GM04504 (cell line): ENCODE measurements at places on chromosomes 12 and 14.

DNA sequence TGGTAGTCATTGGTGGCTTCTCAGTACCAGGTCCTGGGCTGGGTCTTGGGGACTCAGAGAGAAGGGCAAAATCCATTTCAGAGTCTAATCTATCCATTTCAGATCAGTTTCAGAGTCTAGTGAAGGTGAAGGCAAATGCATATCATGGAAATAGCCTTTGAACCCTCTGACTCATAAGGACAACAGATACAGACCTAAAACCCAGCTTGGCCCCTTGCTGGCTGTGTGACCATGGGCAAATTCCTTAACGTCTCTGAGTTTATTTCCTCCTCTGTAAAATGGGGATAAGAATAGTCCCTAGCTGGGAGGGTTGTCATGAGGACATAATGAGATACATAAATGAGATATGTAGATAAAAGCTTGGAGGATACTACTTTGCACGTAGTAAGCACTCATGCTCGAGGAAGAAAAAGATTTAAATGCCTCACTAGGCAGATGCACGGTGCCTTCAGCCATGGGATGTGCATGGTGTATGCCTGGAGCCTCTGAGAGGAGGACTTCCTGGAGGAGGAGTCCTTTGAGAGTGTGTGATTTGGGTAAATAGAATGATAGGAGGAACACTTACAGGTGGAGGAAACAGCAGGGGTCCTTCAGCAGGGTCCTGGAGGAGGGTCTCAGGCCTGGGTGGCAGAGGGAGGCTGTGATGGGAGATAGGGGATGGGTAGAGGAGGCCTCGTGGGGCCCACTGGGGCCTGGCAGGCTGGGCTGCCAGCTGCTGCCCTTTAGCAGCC is 8.0 kb downstream of the DTX1 start:
- DNase-seq = no peak

- DNase-seq = no peak
Measured at GRCh38 chr12:111396726-111397445, 8.8 kb upstream of the SH2B3 start.

DNA sequence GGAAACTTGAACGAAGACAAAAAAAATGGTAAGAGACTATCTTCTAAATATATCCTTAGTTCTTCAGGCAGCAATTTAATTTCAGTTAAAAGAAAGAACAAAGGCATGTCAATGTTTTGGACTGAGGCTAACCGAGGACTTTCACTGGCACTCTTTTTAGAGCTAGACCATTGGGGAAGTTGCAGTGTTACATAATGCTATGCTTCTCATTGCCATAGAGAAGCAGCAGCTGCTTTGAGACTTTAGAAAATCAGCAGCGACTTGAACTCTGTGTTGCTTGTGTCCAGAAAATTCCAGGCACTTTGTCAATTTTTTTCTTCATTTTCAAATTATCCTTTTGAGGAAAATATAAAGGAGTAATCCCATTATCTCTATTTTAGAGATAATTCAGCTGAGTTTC is 964.2 kb downstream of the NRXN3 start:
- no peak for DNase-seq

- no peak for DNase-seq
Measured at GRCh38 chr12:47757840-47758583, 668 bp downstream of the RAPGEF3 start.

DNA sequence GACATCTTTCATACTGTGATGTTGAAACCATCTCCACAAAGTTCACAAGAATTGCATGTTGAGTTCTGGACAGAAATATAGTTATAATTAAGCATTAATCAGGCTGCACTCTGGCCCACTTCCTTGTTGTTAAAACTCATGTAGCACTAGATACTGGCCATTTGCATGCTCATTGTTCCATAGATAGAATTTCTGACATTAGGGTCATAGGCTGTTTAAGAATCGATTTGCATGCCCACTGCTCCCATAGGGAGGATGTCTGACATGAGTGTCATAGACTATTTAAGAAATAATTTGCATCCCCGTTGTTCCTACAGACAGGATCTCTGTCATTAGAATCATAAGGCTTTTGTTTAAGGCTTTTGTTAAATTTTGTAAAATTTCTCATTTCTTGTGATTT is 50.2 kb downstream of the MYF5 start:
- no peak for DNase-seq

GRCh38 chr12:4320497-4320852 is 538 bp upstream of the TIGAR start:
- DNase-seq = no peak

DNA sequence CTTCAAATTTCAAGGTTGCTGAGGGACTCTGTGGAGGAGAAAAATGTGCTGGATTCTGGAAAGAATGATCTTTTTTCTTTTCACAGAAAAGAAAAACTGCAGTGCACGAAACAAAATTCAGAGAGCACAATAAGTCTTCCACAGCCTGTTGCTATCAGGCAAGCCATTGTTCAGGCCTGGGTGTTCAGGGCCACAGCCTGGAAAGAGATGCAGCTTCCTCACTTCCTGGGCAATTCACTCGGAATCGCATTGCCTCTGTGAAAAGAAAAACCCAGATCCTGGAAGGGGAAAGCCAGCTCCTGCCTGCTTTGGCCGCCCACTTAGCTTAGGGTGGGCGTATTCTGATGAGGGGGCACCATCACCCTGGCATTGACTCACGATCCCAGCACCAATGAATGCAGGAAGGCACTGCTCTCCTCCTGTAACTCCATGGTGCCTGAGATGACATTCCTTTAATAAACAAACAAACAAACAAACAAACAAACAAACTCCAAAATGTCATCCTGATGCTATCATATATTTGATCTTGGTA is 863.9 kb downstream of the BCL11B start:
- DNase-seq = no peak

DNA sequence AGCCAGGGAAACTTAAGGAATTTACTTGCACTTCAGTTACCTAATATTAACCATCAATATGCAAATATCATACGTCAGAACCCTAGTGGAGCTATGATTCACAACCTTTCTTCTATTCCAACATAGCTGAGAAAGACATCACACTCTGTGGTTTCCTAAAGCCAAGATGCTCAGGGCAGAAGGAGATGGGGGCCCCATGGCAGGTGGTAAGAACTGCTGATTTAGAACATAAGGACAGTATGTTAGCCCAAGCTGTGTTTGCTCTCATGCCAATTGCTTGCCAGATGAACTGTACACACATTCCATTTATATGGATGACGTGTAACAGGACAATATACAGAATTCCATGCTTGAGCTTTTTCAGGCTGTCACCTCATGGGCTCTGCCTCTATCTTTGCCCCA is 34.6 kb downstream of the HECTD4 start:
- no peak for DNase-seq

DNA sequence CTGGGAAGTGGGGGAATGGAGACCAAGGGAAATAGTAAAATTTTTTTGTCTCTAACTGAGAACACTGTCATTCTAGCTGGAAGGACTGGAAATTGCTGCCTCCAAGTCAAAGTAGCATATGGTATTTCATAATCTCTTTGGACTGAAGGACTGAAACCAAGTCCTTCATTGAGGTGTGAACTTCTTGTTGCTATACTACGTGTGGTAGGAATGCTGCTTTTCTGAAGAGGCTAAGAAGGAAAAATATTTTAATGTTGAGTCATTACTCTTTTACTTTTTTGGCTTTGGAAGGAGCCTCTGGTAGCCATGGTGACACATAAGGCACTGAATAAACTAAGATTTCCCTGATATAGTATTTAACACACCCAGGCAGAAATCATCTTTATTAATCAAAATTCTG is 465.4 kb downstream of the NPAS3 start:
- peak; percentile 86 for DNase-seq

DNA sequence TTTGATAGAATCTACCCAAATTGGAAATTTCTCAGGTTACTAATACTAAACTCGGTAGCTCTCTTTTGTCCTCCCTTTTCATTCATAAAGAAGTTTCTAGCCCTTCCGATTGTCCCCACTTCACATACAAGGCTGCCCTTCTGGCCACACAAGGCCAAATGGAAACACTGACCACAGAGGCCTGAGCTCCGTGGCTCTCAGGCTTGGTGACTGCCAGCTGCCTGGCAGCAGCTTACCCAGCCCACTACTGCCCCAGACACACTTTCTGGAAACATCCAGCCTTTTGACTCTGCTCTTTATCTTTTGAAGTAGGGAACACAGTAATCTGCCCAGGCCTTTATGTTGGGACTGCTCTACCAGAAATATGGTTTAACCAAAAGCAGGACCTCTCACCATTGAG is 167.2 kb downstream of the GCH1 start:
- DNase-seq = no peak

- no peak for DNase-seq
Measured at GRCh38 chr12:52884526-52885293, 20.2 kb downstream of the KRT8 start.

GRCh38 chr14:59832653-59833294 is 37.8 kb downstream of the RTN1 start:
- DNase-seq = no peak

GRCh38 chr12:71447691-71448132 is 8.1 kb downstream of the LGR5 start:
- DNase-seq = no peak

DNA sequence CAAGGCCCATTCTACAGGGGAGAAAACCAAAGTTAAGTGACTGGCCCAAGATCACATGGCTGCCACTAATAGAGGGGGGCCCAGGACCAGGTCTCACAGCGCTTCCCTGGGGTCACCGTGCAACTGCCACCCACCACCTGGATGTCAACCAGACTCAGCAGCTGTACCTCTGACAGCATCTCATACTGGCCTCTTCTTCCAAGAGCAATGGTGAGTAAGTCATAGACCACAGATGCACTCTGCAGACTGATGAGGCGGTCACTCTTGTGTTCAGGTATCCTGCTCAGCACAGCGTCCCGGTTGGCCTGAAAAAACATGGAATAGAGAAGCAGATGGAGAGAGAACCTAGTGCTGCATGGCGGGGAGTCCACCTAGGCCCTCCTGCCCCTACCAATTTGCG is 139.9 kb downstream of the TTC7B start:
- no peak for DNase-seq

- no peak for DNase-seq
Measured at GRCh38 chr14:32300136-32300535, 29.0 kb upstream of the AKAP6 start.

DNA sequence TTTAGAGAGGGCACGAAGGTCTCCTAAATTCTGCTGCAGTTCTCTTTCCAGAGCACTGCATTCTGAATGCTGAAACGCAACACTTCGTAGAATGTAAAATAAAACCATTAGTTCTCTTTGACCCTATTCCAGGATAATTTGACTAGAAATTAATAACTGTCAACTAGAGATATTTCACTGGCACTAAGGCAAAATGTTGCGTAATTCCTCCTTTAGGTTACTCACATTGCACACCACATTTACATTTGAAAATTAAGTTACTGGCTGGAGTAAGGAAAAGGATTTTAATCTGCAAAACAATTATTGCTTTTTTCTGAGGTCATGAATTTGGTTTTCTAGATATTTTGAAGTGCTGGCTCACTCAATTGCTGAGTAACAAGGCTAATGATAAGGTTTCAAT is 58.0 kb upstream of the TRHDE start:
- DNase-seq = no peak

GRCh38 chr12:88381466-88381865 is 198.8 kb downstream of the KITLG start:
- no peak for DNase-seq

- DNase-seq = no peak
Measured at GRCh38 chr12:130764073-130764472, 48.0 kb upstream of the RIMBP2 start.

DNA sequence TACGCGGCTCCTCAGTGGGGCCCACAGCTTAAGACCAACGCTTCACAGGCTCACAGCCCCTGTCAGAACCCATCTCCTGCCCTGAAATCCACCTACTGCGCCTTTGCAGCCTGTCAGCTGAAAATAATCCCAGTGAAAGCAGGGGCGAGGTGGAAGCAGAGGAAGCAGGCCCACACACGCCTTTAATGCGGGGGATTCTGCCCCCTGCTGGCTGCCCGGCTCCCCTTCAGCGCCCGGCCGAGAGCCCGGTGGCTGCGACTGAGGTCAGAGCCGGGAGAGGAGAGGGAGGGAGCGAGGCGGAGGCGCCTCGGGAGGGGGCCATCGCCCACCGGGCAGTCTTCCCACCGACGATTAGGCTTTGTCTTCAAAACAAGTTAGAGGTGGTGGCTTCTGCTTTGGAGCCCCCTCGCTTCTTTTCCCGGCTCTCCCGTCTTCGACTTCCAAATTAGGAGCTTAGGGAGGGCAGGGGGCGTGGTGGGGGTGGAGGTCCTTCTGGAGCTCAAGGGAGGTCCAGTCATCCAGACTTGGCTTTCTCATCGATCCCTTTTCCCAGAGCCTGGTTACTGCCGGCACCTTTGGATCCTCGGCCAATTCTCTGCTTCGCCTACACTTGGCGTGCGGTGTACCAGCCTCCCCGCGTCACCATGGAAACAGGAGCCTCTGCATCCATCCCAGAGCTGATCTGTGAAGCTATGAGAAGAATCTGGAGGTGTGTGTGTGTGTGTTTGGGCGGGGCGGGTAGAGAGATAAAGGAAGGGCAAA is 25.2 kb upstream of the RND1 start:
- no peak for DNase-seq

DNA sequence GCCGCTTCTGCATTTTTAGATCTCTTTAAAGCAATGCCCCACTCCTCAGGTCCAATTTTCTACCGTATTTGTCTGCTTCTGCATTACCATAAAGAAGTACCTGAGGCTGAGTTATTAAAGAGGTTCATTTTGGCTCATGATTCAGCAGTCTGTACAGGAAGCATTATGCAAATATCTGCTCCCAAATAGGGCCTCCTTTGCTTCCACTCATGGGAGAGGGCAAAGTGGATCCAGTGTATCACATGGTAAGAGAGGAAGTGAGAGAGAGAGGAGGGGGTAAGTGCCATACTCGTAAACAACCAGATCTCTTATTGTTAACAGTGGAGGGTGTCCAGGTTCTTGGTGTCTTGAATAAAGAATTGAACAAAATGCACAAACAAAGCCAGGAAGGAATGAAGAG is 316.1 kb upstream of the SEL1L start:
- DNase-seq = no peak

DNA sequence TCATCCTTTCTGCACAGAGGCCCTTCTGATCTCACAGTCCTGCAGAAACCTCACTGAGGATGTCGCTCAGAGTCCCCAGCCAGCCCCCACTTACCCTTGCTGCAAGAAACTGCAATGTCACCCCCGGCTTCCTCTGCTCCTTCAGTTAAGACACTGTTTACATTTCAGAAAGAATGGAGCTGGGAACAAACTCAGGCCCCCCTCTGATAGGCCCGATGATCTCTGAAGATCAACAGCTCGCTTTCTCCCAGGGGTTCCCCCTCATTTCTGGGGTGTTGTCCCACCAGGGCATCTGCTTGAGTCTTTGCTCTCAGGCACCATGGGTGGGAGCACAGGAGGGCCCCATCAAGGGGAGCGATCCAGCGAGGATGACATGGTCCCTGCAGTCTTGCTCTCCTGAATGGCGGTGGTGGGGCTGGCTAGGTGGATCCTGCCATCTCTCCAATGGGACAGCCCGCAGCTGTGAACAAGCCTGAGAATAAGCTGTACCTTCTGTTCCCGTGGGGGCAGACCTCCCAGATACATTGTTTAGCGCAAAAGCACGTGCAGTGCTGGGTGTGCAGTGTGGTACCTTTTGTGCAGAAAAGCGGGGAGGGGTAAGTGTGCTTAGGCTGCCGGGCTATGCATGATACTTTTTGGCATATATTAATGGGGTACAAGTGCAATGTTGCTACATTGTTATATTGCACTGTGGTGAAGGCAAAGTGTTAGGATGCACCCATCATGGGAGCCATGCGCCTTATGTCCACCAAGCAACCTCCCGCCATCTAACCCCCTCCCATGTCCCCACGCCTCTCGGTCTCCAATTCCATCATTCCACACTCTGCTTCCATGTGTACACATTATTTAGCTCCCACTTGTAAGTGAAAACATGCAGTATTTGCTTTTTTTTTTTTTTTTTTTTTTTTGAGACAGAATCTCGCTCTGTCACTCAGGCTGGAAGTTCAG is 6.7 kb upstream of the NCOR2 start:
- DNase-seq = no peak
